ENCODE measurements at places on chromosomes 5 and 9.

- no peak for DNase-seq
These were observed 32.3 kb downstream of the DIMT1 start for GRCh38 chr5:62371409-62371808.

GRCh38 chr5:147551677-147552076 lies 41.8 kb upstream of the DPYSL3 start:
- no peak for DNase-seq

DNA sequence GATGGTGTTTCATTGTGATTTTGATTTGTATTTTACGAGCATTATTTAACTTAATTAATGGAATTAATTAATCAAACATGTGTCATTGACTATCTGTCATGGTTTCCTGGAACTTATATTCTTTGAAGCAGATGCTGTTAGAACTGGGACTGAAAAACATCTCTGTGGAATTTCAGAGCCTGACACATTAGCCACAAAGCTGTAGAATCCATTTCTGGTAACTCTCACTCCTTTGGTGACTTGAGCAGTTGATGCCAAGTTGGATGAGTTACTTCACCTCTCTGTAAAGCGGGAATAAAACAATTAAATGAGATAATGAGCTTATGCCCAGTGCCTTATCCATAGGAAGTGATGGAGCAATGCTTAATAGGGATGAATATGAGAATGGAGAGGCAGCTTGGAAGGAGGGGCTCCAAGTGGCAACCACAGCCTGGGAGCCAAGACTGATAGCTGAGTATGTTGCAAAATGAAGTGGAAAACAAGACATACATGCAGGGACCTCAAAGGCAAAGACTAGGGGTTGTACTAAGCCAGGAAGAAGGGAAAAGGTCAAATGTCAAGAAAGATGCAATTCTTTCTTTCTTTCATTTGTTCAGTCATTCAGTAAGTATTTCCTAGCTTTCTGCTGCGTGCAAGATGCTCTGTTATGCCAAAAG lies 23.1 kb upstream of the ADRA1B start:
- DNase-seq = no peak

DNA sequence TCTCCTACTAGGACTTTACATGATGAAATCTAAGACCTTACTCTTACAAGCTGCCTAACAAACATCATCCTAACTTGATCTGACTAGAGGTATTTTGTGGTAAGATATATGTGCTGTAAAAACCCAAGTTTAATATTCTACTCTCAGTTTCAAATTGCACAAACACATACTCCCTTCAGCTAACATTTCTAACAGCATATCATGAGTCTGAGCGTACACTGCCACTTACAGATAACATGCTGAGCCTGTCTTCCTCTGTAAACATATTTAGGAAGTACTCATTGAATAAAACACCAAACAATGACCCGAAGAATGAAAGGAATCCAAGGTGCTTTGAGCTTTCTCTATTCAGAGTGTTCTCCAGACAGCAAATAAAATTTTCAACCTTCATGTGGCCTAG lies 7.9 kb upstream of the ESM1 start:
- no peak for DNase-seq

DNA sequence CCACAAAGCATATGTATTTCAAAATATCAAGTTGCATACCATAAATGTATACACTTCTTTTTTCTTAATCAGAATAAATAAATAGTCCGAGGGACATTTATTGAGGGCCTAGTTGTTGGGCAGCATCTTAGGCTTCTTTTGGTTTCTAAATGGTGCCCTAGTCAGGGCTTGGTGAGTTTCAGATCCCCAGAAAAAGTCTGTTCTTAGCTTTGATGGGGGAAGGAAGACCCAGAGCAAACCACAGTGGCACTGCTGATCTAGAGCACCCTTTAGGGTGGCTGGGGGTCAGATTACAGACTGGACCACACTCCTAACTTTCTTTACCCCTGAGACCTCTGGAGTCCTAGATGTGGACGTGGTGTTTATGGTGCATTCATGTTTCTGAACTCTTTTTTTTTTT lies 97.8 kb downstream of the C9orf152 start:
- no peak for DNase-seq

DNA sequence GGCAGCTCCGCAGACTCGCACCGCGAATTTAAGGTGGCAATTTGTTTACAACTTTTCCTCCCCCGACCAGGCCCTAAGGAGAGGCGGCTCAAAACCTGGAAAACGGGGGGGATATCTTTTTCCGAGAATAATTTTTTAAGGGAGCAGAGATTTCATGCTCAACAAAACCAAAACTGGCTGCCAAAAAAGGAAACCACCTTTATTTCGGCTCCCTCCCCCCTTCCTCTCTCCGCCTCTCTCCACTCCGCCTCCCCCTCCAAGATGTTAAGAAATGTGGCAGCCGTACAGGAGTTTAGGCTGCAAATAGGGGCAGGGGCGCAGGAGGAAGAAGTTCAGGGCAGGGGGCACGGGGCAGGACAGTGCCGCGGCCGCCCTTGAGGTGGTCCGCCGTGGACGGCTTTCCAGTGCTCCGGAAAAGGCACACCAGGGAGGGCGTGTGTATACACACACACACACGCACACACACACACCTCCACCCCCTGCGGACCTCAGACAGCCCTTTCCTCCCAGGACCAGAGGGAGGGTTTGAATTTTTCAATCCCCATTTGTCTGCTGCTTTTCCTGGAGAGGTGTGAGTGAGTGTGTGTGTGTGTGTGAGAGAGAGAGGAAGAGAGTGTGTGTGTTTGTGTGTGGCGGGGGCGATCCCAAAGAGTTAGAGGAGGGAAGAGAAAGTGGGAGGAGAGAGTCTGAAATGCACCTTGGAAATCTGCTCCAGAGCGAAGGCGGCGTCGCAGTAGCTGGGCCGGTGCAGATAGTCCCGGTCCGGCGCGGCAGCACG lies 9.1 kb downstream of the PTCH1 start:
- no peak for DNase-seq

DNA sequence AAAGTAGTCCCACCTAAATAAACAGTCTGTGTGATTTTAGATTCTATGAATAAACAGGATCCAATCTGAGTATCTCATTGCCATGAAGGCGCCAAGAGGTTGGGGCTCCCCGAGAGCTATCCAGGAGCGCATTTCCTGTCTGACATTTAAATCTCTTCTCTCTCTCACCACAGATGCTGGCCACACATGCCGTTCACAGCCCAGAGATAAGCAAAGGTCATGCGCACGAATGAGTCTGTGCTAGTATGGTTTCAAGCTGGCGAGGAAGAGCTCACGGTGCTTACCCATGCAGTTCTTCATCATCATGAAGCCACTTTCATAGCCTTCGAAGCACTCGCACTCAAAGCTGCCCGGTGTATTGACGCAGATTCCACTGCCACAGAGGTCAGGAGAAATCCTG lies 199.4 kb downstream of the FBN2 start:
- no peak for DNase-seq

- no peak for DNase-seq
These were observed 156.8 kb downstream of the GAPVD1 start for GRCh38 chr9:125418404-125418803.

- DNase-seq = no peak
These were observed 62.8 kb downstream of the RGS3 start for GRCh38 chr9:113526231-113526746.

DNA sequence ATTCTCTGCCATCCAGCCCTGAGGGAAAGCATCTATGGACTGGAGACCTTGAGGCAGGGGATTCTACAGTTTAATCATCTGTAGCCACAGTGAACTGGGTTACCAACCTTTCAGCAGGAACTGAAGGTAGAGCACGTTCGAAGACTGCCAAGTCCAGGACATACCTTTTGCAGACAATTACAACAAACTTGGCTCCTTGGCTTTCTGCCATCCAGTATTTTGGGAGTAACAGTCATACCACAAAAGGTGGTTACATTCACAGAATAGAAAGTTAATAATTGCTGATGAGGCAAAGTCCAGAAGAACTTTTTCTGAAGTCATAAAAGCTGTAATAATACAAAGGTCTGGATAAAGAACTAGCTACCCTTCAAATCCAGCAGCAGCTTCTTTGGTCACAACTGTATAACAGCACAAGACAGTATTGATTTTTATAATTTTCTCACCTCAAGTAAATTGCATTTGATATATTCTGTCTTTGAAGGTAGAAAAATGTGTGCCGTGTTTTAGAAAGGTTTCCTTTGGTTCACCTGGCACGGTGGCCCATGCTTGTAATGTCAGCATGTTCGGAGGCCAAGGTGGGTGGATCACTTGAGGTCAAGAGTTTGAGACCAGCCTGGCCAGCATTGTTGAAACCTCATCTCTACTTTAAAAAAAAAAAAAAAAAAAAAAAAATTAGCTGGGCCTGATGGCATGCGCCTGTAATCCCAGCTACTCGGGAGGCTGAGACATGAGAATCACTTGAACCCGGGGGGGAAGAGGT lies 236.6 kb downstream of the NR3C1 start:
- no peak for DNase-seq
